ENCODE measurements at places on chromosomes 11 and 22.

GRCh38 chr11:86748296-86748695 is 52.0 kb upstream of the PRSS23 start:
- DNase-seq = no peak

DNA sequence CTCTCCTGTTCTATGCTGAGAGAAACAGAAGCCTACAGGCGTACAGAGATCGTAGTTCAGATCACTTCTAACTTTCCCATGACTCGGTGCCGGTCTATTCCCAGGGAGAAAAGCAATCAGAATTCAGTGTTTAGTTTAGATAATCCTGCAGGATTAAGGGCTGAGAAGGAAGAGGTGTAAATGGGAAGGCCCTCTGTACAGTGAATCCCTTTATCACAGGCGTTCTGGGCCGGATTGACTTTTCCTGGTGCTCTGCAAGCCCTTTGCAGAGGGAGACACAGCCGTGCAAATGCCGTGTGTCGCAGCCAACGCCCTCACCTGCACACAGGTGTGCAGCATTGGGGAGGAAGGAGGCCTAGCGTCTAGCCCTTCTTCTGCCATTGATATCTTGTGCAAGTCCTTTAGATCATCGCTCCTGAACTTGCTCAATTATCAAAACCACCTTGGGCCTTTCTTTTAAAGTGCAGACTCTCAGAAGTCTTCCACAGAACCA is 90.6 kb downstream of the DSCAML1 start:
- DNase-seq = no peak

- no peak for DNase-seq
Observed at GRCh38 chr11:15969281-15969680, 387.1 kb downstream of the SOX6 start.

GRCh38 chr11:61602775-61603569 is 22.1 kb upstream of the SYT7 start:
- DNase-seq = peak; percentile 19

DNA sequence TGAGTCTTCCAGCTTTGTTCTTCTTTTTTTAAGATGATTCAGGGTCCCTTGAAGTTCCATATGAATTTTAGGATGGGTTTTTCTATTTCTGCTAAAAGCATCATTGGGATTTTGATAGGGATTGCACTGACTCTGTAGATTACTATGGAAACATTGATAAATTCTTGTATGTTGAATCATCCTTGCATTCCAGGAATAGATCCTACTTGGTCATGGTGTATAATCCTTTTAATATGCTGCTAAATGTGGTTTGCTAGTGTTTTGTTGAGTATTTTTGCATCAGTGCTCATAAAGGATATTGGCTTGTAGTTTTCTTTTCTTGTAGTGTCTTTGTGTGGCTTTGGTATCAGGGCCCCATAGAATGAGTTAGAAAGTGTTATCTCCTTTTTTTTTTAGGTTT is 34.9 kb upstream of the PHOX2A start:
- DNase-seq = no peak

GRCh38 chr11:107722662-107723061 is 10.8 kb upstream of the SLN start:
- DNase-seq = no peak

DNA sequence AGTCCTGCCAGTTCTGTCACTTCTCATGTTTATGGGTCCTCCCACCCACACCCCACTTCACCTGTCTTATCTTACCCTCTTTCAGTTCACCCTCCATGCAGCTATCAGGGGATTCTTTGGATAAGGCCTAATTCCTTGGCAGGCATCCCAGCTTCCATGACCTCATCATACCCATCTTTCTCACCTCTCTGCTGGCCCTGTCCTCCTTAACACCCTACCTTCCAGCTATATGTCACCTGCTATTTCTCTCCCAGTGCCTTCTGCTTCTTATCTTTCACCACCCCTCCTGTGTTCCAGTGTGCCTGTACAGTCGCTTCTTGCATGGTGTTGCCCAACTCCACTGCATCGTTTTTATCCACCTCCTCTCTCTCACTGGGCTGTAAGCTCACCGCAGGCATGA is 28.3 kb downstream of the SNU13 start:
- no peak for DNase-seq

DNA sequence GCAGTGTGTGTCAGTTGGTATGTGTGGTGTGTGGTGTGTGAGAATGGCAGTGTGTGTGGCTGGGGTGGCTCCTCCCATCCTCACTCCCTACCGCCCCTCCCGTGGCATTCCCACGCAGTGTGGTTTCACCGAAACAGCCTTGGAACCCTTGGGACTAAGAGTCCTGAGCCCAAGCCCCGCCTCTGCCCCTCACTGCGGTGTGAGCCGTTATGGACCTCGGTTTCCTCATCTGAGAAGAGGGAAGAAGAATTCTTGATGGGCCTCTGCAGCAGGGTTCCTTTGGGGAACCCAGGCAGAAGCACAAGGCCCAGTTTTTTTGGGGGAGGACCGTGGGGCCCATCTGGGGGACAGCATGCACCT is 7.2 kb downstream of the UPK3A start:
- no peak for DNase-seq

- DNase-seq = no peak
Observed at GRCh38 chr22:20601308-20601707, 93.9 kb downstream of the MED15 start.

DNA sequence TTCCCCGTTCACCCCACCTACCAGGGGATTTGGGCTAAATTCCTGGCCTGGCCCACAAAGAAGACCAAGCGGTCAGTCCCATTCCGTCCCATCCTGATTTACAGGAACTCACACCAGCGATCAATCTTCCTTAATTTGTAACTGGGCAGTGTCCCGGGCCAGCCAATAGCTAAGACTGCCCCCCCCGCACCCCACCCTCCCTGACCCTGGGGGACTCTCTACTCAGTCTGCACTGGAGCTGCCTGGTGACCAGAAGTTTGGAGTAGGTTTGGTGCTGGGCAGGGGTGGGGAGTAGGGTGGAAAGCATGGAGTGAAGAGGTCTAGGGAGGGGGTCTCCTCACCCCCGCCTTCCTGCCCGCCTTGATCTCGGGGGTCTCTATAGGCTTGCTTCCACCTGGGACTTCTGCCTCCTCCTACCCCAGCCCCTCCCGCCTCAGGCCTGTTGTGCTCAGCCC is at the start of gene SERPING1:
Gene SERPING1 (plus strand): TSS at position 225 of the 455 bp plus-strand sequence. CDS start 586 bp downstream, outside the sequence.
- no peak for DNase-seq

Measured in anterior cingulate cortex (tissue), 58 donors.